Spleen (tissue), 13 donors: ENCODE measurements at places on chromosomes 16 and 17.

- peak; percentile 91 for DNase-seq
Observed at GRCh38 chr17:40063187-40063771, 514 bp downstream of the THRA start.

- DNase-seq = no peak
Observed at GRCh38 chr16:29777576-29778350, at the start of gene ZG16. Gene ZG16, plus strand, starts transcription at chr16:29778256. Its CDS starts 1,011 bp downstream, at chr16:29779267.

- DNase-seq = peak; percentile 70
Observed at GRCh38 chr17:17055286-17056155, 13.3 kb downstream of the MPRIP start.

- no peak for DNase-seq
Observed at GRCh38 chr17:12596961-12597360, 68.7 kb upstream of the MYOCD start.

- DNase-seq = no peak
Observed at GRCh38 chr17:59504821-59505220, 60.6 kb upstream of the DHX40 start.

DNA sequence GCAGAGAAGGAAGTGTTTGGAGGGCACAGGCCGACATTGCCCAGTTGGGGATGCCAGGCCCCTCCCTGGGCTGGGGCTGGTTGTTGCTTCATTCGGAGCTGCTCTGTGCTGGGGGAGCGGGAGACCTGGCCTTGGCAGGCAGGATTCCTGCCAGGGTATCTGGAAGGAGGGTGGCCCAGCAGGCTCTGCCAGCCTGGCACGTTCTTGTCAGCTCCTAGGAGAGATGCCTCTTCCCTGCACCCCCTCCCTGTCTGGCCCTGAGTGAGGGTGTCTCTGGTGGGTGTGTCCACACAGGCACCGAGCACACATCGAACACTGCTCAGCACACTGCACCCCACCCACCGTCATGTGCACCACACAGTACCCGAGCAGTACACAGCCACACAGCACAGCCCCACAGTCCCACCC lies 35.2 kb downstream of the ARHGAP23 start:
- no peak for DNase-seq

DNA sequence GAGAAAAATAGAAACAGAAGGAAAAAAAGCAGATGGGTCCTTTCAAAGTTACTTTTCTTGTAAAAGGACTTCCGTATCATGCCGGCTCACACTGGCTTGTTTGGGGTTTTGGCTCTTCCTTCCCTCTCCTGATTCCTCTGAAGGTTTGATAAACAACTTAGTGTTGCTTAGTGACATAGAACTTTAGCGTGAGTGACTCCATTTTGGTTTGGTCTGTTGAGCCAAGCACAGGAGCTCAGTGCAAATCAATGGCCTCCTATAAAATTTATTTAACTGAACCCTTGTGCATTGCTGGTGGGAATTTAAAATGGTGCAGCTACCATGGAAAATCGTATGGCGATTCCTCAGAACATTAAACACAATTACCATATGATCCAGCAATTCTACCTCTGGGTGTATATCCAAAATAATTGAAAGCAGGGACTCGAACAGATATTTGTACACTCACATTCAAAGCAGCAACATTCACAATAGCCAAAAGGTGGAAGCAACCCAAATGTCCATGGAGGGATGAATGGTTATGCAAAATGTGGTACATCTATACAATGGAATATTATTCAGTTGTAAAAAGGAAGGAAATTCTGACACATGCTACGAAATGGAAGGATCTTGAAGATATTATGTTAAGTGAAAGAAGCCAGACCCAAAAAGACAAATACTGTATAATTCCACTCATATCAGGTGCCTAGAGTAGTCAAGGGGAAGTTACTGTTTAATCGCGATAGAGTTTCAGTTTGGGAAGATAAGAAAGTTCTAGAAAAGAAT lies 1.1 kb upstream of the TUBG2 start:
- DNase-seq = no peak

DNA sequence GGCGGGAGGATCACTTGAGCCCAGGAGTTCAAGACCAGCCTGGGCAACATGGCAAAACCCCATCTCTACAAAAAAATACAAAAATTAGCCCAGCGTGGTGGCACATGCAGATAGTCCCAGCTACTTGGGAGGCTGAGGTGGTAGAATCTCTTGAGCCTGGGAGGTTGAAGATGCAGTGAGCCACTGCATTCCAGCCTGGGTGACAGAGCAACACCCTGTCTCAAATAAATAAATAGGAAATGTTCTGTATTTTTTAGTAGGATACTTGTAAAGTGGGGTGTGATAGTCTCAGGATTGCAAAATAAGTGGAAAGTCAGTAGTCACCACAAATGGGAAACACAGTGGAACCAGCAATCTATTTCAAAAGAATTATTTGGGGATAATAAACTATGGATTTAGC lies 4.0 kb downstream of the RSPRY1 start:
- no peak for DNase-seq

DNA sequence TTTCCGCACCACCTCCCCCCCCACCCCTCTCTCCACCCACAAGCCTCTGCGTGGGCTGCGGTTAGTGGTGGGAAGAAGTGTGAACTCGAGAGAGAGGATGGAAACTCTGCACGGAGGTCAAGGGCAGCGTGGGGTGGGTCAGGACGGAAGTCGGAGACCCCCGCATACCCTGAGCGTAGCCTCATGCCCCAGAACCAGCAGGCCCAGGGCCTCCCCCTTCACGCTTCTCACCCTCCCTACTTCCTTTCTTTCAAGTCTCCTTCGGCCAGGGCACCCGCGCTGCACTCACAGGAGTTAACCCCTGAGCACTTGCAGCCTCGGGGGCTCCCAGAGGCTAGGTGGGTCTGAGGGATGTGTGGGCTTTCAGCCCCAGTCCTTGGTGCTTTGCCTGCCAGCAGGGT lies 9.2 kb downstream of the TBKBP1 start:
- peak; percentile 90 for DNase-seq

DNA sequence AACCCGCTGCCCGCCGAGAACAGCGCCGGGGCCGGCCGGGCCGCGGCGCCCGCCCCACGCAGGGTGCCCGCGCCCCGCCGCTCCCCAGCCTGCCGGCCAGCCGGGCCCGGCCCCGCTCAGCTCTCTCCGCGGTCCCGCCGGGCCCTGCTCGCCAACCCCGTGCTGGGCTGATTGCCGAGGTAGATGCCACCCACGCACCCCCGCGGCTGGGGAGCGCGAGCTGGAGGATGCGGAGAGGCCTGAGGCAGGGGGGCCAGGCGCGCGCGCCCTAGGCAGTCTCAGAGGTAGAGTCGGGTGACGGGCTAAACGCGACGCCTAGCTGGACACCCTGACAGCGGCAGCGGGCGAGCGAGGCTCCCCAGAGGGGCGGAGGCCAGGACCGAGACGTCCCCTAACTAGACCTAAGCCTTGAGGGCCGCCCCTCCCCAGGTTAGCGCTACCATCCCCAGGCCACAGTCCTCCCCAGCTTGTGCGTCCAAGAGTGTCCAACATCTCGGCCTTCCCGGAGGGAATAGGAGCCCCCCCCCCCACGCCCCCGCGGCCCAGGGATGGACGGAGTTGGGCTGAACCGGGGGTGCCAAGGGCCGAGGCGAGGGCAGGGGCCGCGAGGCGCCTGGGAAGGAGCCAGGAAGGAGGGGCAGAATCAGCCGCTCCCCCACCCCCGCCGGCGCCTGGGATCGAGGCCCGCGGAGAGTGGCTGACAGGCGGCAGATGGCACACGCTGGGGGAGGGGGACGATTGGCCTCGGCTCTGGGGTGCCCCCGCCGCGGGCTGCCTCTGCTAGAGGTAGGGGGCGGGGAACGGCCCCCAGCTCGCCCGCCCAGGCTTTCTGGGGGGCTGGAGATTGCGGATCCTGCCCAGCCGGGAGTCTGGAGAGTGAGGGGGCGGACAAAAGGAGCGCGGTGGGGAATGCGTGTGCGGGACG lies 2.5 kb upstream of the ZNF423 start:
- no peak for DNase-seq

- DNase-seq = peak; percentile 88
Observed at GRCh38 chr17:3557768-3558583, at the start of gene TRPV3. Gene TRPV3, minus strand, starts transcription at chr17:3557812. Its CDS starts 2,962 bp downstream, at chr17:3554850.

DNA sequence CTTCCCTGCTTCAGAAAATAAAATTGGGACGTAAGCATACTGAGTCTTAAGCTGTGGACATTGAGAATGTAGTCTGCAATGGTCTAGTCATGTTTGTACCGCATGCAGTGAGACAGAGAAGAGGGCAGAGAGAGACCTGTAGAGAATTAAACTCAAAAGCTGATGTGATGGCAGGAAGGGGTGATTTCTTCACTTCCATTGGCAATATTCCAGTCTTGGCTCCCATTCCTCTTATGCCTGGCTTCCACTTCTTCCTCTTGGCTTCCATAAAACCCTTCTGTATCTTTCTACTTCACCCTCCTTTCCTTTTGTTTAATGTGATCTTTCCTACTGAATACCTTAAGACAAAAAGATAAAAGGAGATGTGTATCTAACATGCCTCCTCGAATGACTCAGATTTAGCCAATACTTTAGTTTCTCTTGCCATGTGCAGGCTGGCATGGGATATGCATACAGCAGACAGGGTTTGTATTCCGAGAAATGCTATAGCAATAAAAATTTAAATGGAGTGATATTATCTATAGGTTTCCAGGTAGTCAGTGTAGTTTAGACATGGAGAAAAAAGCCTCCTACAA lies 423.1 kb upstream of the DYNLRB2 start:
- no peak for DNase-seq

- DNase-seq = no peak
Observed at GRCh38 chr17:36928471-36929345, 8.6 kb upstream of the LHX1 start.

GRCh38 chr17:1852327-1852726 lies 22.5 kb downstream of the RPA1 start:
- DNase-seq = no peak

DNA sequence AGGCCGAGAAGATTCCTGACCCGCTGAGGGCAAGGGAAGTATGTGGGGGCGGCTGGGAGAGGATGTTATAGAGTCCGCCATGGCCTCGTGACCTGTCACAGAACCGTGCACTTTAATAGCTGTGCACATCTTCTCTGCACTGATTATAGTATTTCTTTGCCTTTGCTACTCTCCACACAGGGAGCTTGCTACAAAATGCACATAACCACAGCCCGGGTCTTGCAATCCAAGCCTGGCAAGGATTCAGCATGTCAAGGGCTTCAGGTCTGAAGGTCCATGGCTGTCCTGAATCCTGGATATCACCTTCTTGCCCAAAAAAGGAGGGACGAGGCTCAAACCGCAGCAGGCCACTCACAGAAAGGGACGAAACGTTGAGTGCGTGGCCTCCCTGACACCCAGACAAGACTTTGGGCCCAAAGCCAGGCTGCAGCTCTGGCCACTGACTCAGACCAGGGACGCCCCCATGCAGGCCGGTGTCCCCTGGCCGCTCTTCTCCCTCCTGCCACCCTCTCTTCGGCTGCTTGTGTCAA lies 43.7 kb downstream of the USP22 start:
- peak; percentile 75 for DNase-seq

DNA sequence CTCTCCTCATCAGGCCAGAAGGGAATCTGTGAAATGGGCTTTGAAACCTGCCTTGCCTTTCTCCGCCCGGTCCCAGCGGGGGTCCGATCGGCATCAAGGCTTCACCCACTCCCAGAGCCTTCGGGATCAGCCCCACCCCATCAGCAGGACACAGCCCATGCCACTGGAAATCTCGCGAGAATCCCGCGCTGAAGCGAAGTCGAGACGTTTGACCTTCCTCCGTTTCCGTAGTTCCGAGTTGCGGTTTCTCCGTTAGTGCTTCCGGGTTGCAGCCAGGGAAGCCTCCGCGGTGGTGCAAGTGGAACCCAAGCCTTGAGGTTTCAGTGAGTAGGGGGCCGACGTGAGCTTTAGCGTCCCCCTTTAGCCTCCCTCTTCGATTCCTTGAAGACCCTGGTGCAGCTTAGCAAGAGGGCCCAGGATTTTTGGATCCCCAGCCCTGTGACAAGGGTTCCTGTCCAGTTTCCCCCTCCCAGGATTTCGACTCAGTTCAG lies at the start of gene COASY:
Gene COASY, plus strand, starts transcription at position 252 of the 491 bp plus-strand sequence. CDS start 475 bp downstream, outside the sequence.
- peak; percentile 95 for DNase-seq

GRCh38 chr17:40436636-40437035 lies 6.6 kb upstream of the IGFBP4 start:
- peak; percentile 48 for DNase-seq
